Activated CD8-positive, alpha-beta memory T cell treated with anti-CD3 and anti-CD28 coated beads for 1 hour (primary cell): ENCODE measurements at places on chromosomes 5 and 9.

GRCh38 chr5:94847019-94847418 is 228.6 kb downstream of the SLF1 start:
- DNase-seq: no peak

- DNase-seq: no peak
Observed at GRCh38 chr5:126450346-126450745, 27.1 kb downstream of the GRAMD2B start.

DNA sequence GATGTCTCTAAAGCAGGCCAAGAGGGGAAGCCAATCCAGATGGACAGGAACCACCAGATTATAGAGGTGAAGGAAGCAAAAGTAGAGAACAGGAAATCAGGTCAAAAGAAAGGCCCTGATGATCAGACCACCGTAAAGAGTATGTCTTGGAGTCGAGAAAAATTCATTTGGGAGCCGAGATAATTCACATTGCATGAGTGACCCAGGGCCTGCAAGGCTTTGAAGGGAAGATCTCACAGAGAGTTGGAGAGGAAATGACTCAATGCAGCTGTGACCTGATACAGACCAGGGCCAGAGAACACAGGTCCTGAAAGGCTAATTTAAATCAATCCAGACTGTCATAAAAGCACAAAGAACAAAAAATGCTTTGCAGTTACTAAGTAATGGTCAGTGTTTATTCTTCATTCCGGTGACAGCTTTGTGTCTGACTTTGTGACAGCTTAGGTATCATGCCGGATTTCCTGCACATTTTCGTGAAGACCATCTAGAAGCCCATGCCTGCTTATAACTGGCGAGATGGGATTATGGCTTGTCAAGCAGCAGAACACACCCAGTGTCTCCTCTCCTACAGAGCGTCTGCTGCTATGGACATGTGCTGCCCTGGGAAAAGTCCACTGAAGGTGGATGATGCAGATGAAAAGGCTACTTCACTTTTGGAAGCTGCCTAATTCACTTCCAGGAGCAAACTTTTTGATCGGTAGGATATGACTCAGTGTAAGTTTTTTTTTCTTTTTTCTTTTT is 5.8 kb upstream of the ACTBL2 start:
- no peak for DNase-seq

GRCh38 chr5:156314416-156314815 is 12.5 kb upstream of the SGCD start:
- no peak for DNase-seq

- DNase-seq: no peak
Observed at GRCh38 chr9:78248635-78249034, 12.8 kb downstream of the CEP78 start.

DNA sequence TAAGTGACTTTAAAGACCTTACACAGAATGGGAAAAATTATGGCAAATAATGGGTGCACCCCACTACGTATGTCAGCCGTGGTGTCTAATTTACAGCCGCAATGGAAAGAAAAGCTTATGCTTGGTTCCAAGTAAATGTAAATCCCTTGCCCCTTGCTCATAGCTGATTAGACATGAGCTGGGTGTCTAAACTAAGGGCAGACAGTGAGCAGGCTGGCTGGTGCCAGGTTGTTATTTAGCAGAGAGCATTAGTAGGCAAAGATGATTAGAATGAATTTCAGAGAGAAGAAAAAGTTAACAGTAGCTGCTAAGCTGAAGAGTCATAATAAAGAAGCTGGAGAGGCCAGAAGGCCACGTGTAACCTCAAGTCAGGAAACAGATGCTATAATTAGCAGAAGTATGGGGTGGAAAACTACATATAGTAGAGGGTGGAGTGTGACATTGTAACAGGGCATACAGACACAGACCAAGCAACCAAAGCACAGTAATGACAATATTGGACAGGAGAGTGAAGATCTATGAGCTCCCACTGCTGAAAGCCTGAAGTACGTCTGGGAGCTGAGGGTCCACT is 257.7 kb downstream of the MCTP1 start:
- no peak for DNase-seq

- DNase-seq: no peak
Observed at GRCh38 chr5:93360436-93361088, 220.5 kb downstream of the NR2F1-AS1 start.
